Neural crest cell (in vitro differentiated cells): ENCODE measurements at places on chromosomes 3 and 15. TPM values are rescaled to one million over a fixed set of nuclear protein-coding genes. Genes with fewer than 3 reads are reported as not detected.

Gene ATP10A
- total RNA-seq = 4.9 and 6.8 TPM in 2 replicates

Gene GALNT15
- total RNA-seq = not detected in 2 replicates

Gene MAGI1
- total RNA-seq = 47.7 and 49.8 TPM in 2 replicates

Gene CCDC191
- total RNA-seq = 4.5 and 5.4 TPM in 2 replicates

Gene ROPN1
- total RNA-seq = not detected in 2 replicates

Gene DYNLT2B
- total RNA-seq = 42.9 and 44.1 TPM in 2 replicates

Gene GPR149
- not detected in 2 replicates for total RNA-seq

Gene PARP15
- total RNA-seq = 0.09 TPM in 1 of 2 replicates, not detected in the other

Gene LMAN1L
- total RNA-seq = not detected in 2 replicates

Gene DAZL
- not detected in 2 replicates for total RNA-seq

Gene MITF
- 2.0 and 2.7 TPM in 2 replicates for total RNA-seq

Gene PIF1
- total RNA-seq = 53.2 and 62.7 TPM in 2 replicates

Gene SCAMP5
- 38.8 and 39.4 TPM in 2 replicates for total RNA-seq

Gene APOD
- total RNA-seq = 1.1 and 1.7 TPM in 2 replicates

Gene IRAK2
- total RNA-seq = 0.39 and 0.44 TPM in 2 replicates

Gene FRMD4B
- 17.2 and 18.5 TPM in 2 replicates for total RNA-seq

Gene RASL12
- 1.5 and 1.8 TPM in 2 replicates for total RNA-seq

Gene RBPMS2
- total RNA-seq = 40.3 and 40.5 TPM in 2 replicates

Gene NOX5
- not detected in 2 replicates for total RNA-seq

Gene CKMT1A
- 4.9 and 5.3 TPM in 2 replicates for total RNA-seq

Gene ACP3
- not detected in 2 replicates for total RNA-seq

Gene SERPINI2
- 0.56 and 0.86 TPM in 2 replicates for total RNA-seq

Gene CCDC54
- total RNA-seq = not detected in 2 replicates

Gene TGM5
- not detected in 2 replicates for total RNA-seq

Gene ECE2
- total RNA-seq = not detected in 2 replicates

Gene P3H2
- 2.0 and 4.1 TPM in 2 replicates for total RNA-seq

Gene TPRA1
- 27.2 and 27.4 TPM in 2 replicates for total RNA-seq

Gene DNAH12
- 0.09 and 0.34 TPM in 2 replicates for total RNA-seq

Gene SLC28A2
- not detected in 2 replicates for total RNA-seq

Gene SH2D7
- total RNA-seq = not detected in 2 replicates

Gene RPSA
- total RNA-seq = 1,595 and 1,633 TPM in 2 replicates

Gene BDH1
- total RNA-seq = 28.7 and 32.2 TPM in 2 replicates

Gene HESX1
- total RNA-seq = 0.98 and 1.7 TPM in 2 replicates

Gene ERICH6
- 0.40 and 0.57 TPM in 2 replicates for total RNA-seq

Gene MINAR1
- total RNA-seq = 1.9 and 2.0 TPM in 2 replicates

Gene ZCWPW2
- 0.30 TPM in 1 of 2 replicates, not detected in the other for total RNA-seq

Gene MNS1
- 7.9 and 9.6 TPM in 2 replicates for total RNA-seq

Gene PLA2G4E
- total RNA-seq = not detected in 2 replicates

Gene TGM4
- not detected in 2 replicates for total RNA-seq

Gene TNFSF10
- total RNA-seq = not detected in 2 replicates

Gene GHSR
- total RNA-seq = not detected in 2 replicates

Gene SMARCC1
- total RNA-seq = 281 and 308 TPM in 2 replicates

Gene CCDC39
- 0.07 TPM in 1 of 2 replicates, not detected in the other for total RNA-seq

Gene SATB1
- total RNA-seq = 22.1 and 22.3 TPM in 2 replicates

Gene SCAP
- total RNA-seq = 90.2 and 103 TPM in 2 replicates

Gene FBLN2
- 4.9 and 6.3 TPM in 2 replicates for total RNA-seq

Gene IGSF11
- 1.3 and 2.2 TPM in 2 replicates for total RNA-seq

Gene PKM
- 905 and 917 TPM in 2 replicates for total RNA-seq

Gene IMP3
- 79.4 and 84.3 TPM in 2 replicates for total RNA-seq

Gene PODXL2
- total RNA-seq = 70.8 and 74.0 TPM in 2 replicates

Gene GPR171
- not detected in 2 replicates for total RNA-seq

Gene SPINK8
- not detected in 2 replicates for total RNA-seq

Gene PRSS50
- 0.35 and 0.39 TPM in 2 replicates for total RNA-seq

Gene TBC1D2B
- total RNA-seq = 19.7 and 21.8 TPM in 2 replicates

Gene SCN5A
- total RNA-seq = 0.41 and 1.2 TPM in 2 replicates

Gene PRR23B
- not detected in 2 replicates for total RNA-seq

Gene TMEM158
- 10.6 and 10.7 TPM in 2 replicates for total RNA-seq

Gene NSMCE3
- 11.9 and 12.5 TPM in 2 replicates for total RNA-seq
